ENCODE measurements at places on chromosomes 12 and 14.

GRCh38 chr12:29858270-29858786 is 74.6 kb upstream of the TMTC1 start:
- no peak overlapping the region for H3K4me3 ChIP-seq
- DNase-seq: no peak
- no peaks in the 10 kb centered on the region for H3K36me3 ChIP-seq
- no peaks in the 10 kb centered on the region for H3K27me3 ChIP-seq
- H3K4me1 ChIP-seq: no peaks in the 10 kb centered on the region
- H3K27ac ChIP-seq: no peak overlapping the region

- H3K36me3 ChIP-seq: no peaks in the 10 kb centered on the region
- H3K4me1 ChIP-seq: no peaks in the 10 kb centered on the region
- no peak overlapping the region for H3K4me3 ChIP-seq
- no peak overlapping the region for H3K27ac ChIP-seq
These were observed 78.6 kb downstream of the IFNG-AS1 start for GRCh38 chr12:68067762-68068376.

DNA sequence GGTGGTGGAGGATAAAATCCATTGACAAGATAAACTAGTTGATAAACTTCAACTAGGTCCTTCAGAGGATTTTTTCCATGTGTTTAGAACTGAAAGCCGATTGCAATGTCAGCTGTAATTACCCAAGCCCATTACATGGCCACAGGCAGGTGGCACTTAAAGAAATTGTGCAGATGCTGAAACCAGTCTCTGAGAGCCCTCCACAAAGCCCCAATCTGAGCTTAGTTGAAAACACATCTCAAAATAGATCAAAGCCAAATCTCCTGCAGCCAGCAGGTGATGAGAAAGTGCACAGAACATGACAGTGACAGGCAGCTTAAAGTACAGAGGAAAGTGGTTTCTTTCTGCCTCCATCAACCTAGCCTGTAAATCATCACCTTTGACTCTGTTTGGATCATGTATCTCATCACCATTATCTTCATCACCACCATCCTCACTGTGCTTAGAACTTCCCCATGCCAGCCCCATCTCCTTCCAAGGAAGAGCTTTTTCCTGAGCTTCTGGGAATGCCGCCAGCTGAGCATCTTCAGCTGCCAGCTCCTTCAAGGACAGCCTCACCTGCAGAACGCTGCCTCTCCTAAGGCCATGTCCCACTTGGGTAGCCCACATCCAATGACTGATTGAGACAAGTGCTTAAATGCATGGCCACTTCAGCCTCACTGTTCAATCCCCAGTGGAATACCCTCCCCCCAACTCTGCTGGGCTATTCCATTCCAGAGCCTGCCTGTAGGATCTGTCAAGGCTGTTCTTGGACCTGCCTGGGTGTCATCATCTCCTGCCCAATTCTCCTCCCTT is 219.5 kb upstream of the TMEM132C start:
- H3K4me3 ChIP-seq: no peak overlapping the region
- H3K27me3 ChIP-seq: no peaks in the 10 kb centered on the region
- no peaks in the 10 kb centered on the region for H3K36me3 ChIP-seq

GRCh38 chr12:2306735-2307134 is 253.9 kb downstream of the CACNA1C start:
- no peaks in the 10 kb centered on the region for H3K27me3 ChIP-seq
- no peaks in the 10 kb centered on the region for H3K4me1 ChIP-seq
- no peak overlapping the region for H3K4me3 ChIP-seq
- no peak for DNase-seq
- no peak overlapping the region for H3K27ac ChIP-seq
- H3K36me3 ChIP-seq: no peaks in the 10 kb centered on the region

DNA sequence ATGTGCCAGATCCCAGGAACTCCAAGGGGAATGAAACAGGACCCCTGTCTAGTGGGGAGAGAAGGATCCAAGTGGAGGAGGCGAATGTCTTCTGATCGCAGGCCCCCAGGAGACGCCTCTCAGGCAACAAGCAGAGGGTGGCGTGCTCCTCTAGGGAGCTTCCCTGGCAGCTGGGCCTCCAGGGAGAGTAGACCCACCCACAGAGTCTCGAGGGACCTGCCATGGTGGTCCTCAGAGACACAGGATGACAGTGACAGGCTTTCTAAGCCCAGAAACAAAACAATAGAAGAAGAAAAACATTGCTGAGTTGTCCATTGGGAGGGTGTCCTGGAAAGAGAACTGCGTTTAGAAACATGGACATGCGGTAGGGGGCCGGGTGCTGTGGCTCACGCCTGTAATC is 140.6 kb upstream of the MAP1LC3B2 start:
- no peaks in the 10 kb centered on the region for H3K27me3 ChIP-seq
- no peaks in the 10 kb centered on the region for H3K36me3 ChIP-seq
- no peak overlapping the region for H3K27ac ChIP-seq
- no peak overlapping the region for H3K4me3 ChIP-seq
- no peaks in the 10 kb centered on the region for H3K4me1 ChIP-seq

DNA sequence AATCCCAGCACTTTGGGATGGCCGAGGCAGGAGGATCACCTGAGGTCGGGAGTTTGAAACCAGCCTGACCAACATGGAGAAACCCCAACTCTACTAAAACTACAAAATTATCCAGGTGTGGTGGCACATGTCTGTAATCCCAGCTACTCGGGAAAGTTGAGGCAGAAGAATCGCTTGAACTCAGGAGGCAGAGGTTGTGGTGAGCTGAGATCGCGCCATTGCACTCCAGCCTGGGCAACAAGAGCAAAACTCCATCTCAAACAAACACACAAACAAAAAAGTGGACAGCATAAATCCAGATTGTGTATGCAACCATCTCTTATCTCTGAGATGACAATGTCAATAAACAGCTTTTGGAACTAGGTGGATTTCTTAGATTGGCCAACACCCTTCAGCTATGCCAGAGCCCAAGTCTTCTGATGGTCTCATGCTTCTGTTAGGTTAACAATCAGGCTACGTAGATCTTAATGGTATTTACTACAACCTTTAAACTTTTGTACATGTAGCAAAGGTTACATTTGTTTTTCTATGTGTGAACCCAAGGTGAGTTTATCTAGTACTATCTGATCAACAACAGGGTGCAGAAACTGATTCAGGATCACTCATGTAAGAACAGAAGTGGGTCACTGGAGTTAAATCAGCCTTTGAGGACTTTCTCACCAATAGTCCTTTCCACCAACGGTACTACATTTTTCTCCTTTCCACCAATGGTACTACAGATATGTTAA is 73.7 kb downstream of the DUSP16 start:
- no peak overlapping the region for H3K4me3 ChIP-seq
- H3K36me3 ChIP-seq: no peaks in the 10 kb centered on the region
- no peaks in the 10 kb centered on the region for H3K4me1 ChIP-seq
- H3K27me3 ChIP-seq: no peaks in the 10 kb centered on the region

GRCh38 chr14:81261176-81261575 is 40.4 kb upstream of the GTF2A1 start:
- no peak overlapping the region for H3K4me3 ChIP-seq
- no peak overlapping the region for H3K27ac ChIP-seq
- no peaks in the 10 kb centered on the region for H3K36me3 ChIP-seq
- no peak for DNase-seq

GRCh38 chr14:64465831-64466554 is 694 bp downstream of the AKAP5 start:
- no peak for DNase-seq
- H3K36me3 ChIP-seq: no peaks in the 10 kb centered on the region
- peaks cover 3% of the 10 kb centered on the region for H3K4me1 ChIP-seq
- peak overlapping the region; percentile 76 for H3K4me3 ChIP-seq
- no peaks in the 10 kb centered on the region for H3K27me3 ChIP-seq
- no peak overlapping the region for H3K27ac ChIP-seq
